Spleen (tissue), 13 donors: ENCODE measurements at places on chromosomes 16 and 17.

GRCh38 chr17:72497915-72498314 is 377.1 kb downstream of the SOX9 start:
- DNase-seq: no peak

- no peak for DNase-seq
These were observed 378.7 kb upstream of the DYNLRB2 start for GRCh38 chr16:80161799-80162739.

DNA sequence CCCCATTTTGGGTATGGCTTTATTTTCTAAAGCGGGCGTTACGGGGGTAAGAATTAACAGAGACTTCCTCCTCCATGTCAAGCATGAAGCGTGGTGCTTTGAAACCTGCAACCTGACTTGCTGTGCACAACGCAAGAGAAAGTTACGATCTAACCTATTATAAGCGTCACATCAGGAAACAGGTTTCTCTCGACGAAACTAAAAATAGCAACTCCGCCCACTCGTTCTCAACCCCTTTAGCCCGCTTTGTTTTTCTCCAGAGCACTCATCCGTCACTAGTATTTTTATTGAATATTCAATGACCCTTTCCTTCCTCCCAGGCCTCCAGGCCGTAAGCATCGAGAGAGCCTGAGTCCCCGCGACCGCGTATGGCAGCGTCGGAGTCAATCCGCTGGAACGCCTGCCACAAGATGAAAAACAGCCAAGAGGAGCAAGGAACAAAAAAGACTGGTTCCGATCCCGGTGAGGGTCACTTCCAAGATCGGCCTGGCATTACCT is 555 bp downstream of the NUP88 start:
- DNase-seq: no peak

GRCh38 chr16:85665373-85665740 is 23.4 kb downstream of the GINS2 start:
- no peak for DNase-seq

GRCh38 chr16:12426122-12426521 is 377.6 kb downstream of the CPPED1 start:
- DNase-seq: no peak
